ENCODE measurements at places on chromosomes 16 and 17.

GRCh38 chr17:50883850-50884438 lies 17.8 kb upstream of the TOB1 start:
- DNase-seq = no peak

GRCh38 chr17:49681106-49681979 lies 3.4 kb upstream of the SPOP start:
- DNase-seq = no peak

GRCh38 chr16:78735337-78735736 lies 635.9 kb downstream of the WWOX start:
- DNase-seq = no peak

DNA sequence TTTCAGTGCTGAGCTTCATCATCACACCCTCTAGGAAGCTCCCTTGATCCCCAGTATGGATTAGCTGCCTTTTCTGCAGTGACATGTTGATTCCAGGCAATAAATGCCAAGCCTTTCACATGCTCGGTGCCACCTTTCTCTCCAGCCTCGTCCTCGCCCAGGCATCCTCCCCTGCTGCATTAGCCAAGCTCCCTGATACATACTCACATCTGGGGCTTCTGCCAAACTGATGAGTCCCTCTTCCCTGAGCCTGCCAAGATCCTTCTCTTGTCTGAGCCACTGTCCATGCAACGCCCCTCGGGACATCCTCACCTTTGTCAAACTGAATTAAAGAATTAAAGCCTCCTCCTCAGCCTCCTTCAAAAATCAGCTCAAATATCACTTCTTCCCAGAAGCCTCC lies 538.5 kb upstream of the CDH11 start:
- DNase-seq = no peak

- DNase-seq = no peak
Observed at GRCh38 chr17:61715348-61715747, 124.3 kb upstream of the NACA2 start.

DNA sequence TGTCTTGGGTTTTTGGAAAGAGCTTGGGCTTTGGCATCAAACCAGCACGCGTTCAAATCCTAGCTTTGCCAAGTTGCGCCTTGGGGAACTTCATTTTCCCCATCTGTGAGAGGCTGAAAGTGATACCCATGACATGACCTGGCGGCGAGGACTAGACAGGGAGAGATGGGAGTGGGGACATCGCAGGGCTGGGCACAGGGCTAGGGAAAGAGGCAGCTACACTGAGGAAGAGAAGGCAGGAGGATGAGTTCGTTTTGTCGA lies 202.9 kb downstream of the IRF8 start:
- DNase-seq = no peak

DNA sequence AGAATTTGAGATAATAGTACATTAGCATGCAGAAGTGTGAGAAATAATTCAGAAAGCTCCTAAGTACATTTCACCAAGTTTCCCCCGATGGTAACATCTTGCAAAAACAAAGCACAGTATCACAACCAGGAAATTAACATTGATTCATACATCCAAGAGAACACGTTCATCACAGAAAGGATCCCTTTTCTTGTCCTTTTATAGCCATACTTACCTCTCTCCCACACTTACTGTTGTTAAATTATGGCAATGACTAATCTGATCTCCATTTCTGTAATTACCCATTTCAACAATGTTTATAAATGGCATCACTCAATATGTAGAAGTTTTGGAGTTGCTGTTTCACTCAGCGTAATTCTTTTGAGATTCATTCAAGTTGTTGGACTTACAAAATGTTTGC lies 1260.0 kb downstream of the CDH8 start:
- no peak for DNase-seq

- DNase-seq = no peak
Observed at GRCh38 chr16:17512636-17513220, 42.0 kb upstream of the XYLT1 start.

DNA sequence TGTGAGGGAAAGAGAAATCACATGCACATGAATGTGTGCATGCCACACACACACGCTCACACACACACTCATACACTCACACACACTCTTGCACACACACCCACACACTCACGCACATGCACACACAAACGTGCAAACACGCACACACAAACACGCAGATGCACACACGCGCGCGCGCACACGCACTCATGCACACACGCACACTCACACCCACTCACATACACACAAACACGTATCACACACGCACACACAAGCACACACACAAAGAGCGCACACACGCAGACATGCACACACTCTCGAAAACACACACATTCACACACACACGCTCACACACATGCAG lies 72.2 kb downstream of the GAS7 start:
- DNase-seq = no peak

DNA sequence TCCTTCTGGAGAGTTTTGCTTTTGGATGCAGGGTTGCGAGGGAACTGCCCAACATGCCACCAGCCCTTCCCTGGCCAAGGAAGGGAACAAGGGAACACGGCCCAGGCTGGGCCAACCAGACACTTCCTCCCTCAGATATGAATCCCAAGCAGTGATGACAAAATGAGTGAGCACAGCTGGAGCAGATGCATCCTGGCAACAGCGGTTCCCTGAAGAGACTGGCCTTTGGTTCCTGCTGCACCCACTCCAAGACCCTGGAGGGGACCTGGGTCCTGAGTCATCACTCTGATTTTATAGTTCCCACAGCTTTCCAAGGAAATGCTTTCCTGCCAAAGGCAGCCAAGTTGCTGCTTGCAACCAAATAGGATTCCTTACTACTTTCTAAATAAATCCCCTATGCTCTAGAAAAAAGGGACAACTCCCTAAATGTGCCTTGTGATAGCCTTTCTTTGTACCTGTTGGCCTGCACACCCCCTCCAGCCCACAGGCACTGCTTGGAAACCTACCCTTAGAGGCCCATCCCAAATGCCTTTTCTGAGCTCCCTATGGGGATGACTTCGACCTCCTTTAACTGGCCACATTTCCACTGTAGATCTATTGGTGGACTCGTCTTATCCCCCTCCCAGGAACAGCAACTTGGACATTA lies 5.3 kb downstream of the ST3GAL2 start:
- no peak for DNase-seq

DNA sequence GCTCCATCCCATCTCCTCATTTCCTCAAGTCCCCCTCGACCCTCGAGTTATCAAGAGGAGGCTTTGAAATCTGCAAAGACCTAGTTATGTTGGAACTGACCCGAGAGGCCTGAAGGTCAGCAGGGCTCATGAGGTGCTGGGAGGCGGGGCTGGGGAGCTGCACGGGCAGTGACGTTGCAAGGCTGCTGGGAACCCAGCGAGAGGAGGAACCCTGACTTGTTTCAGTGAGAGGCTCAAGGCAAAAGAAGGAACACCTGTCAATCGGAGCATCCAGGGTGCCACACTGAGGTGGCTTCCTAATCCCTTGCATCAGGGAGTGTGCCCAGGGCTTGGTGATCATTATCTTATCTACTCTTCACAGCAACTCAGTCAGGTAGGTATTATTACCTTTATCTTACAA lies 86.9 kb downstream of the CDH11 start:
- no peak for DNase-seq

GRCh38 chr16:46649588-46650253 lies 28.5 kb upstream of the SHCBP1 start:
- no peak for DNase-seq

DNA sequence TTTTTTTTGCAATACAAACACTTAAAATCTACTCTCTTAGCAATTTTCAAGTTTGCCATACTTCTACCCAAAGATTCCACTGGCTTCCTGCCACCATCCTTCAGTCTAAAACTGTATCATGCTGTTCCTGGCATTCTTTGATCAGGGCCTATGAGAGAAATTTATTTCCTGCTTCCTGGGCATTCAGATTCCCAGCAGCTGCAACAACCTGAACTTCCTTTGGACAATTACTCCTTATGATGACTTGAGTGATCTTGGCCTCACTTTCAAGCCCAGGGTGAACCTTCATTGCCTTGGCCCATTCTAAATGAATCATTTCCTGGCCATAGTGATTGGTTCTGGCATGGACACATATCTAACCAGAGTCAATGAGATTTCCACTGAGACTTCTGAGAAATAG lies 18.0 kb upstream of the MON1B start:
- no peak for DNase-seq

- DNase-seq = no peak
Observed at GRCh38 chr16:56769677-56770076, 39.7 kb downstream of the NUP93 start.

DNA sequence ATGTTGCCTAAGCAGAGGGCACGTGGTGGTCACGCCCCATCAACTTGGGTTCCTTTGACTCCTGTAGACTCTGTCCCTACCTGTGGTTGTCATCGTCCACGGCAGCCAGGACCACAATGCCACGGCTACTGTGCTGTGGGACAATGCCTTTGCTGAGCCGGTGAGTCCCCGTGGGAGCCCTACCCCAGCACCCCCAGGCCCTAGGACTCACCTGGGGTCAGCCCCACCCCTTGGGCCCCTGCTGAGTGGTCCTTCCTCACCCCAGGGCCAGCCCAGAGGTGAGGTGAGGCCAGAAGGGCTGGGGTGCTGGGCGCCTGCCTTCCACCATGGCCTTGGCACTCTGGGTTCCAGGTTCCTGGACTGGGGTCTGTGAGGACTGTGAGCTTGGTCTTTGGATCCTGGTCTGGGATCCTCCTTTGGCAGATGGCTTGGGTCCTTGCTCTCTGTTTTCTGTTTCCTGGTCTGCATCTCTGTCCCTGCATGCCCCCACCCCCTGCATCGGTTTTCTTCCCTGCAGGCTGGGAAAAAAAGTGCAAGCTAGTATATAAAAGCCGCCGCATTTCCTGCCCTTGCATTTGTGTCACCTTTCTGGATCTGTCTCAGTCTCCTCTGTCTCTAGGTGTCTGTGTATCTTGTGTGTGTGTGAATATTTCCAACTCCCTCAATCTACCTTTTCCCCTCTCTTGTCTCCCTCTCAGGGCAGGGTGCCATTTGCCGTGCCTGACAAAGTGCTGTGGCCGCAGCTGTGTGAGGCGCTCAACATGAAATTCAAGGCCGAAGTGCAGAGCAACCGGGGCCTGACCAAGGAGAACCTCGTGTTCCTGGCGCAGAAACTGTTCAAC lies 17.5 kb downstream of the STAT5A start:
- no peak for DNase-seq

- DNase-seq = no peak
Observed at GRCh38 chr16:77963185-77964044, 58.9 kb upstream of the CLEC3A start.

- DNase-seq = no peak
Observed at GRCh38 chr17:2057175-2057759, 2.4 kb downstream of the HIC1 start.

- DNase-seq = no peak
Observed at GRCh38 chr16:54817432-54817831, 113.2 kb upstream of the IRX5 start.

- no peak for DNase-seq
Observed at GRCh38 chr17:61756561-61756960, 106.8 kb downstream of the BRIP1 start.

- DNase-seq = no peak
Observed at GRCh38 chr16:71526111-71526631, at the start of gene CHST4. TSS of gene CHST4 (plus strand) at chr16:71526426. CDS start at chr16:71536678, 10,252 bp downstream.

GRCh38 chr17:37742762-37743611 lies 1.9 kb downstream of the HNF1B start:
- DNase-seq = no peak

GRCh38 chr16:2516391-2517240 lies 2.9 kb downstream of the ATP6V0C start:
- no peak for DNase-seq

DNA sequence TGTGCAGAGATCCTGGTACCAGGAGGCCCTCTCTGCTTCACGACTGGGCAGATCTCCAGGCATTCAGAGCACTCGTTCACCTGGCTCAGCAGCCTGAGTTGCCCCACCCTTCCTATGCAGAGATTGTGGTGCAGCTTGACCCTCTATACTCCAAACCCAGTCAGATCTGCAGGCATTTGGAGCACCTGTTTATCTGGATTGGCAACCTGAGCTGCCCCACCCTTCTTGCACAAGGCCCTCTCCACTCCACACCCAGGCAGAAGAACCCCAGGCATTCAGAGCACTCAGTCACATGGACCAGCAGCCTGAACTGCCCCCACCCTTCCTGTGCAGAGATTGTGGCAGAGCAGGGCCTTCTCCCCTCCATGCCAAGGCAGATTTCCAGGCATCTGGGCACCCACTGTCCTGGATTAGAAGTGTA lies 88.4 kb upstream of the CDH5 start:
- DNase-seq = no peak

- DNase-seq = no peak
Observed at GRCh38 chr17:19357351-19357750, 5.2 kb downstream of the B9D1 start.

DNA sequence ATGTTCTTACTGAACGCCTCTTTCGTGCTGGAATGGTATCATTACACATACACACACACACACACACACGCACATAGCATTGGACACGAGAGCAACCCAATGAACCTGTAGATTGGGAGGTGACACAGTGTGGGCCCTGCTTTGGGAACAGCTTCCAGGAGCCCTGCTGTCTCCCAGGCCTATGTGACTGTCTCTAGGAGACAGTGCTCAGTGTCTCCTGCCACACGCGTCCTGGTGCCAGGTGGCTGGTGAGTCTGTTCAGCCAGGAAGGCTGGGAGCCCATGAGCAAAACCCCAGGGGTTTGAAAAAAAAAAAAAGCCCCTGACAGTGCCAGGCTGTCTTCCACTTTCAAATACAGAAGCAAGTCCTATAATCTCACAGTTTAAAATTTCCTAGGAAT lies 2.4 kb upstream of the SPOP start:
- DNase-seq = no peak

Measured in cortex of kidney (tissue), 1 donor.